Bronchial smooth muscle cell (primary cell): ENCODE measurements at places on chromosomes 3 and 15. TPM values are rescaled to one million over a fixed set of nuclear protein-coding genes. Genes with fewer than 3 reads are reported as not detected.

SYNPR gene
- not detected in 2 replicates for total RNA-seq

LSAMP gene
- 10.7 and 15.8 TPM in 2 replicates for total RNA-seq

A4GNT gene
- not detected in 2 replicates for total RNA-seq

GOLGA8S gene
- under 0.01 and 0.09 TPM in 2 replicates for total RNA-seq

RMDN3 gene
- 15.0 and 17.4 TPM in 2 replicates for total RNA-seq

OXNAD1 gene
- 5.7 and 7.2 TPM in 2 replicates for total RNA-seq

GHSR gene
- not detected in 2 replicates for total RNA-seq

SLC6A1 gene
- total RNA-seq, result not detected in 2 replicates

CHRD gene
- total RNA-seq, result 1.1 and 6.1 TPM in 2 replicates

ROBO2 gene
- total RNA-seq, result 0.17 and 0.95 TPM in 2 replicates

CCDC54 gene
- not detected in 2 replicates for total RNA-seq

DLL4 gene
- under 0.01 and 0.16 TPM in 2 replicates for total RNA-seq

SPTSSB gene
- total RNA-seq, result under 0.01 and 0.09 TPM in 2 replicates

SLC24A1 gene
- total RNA-seq, result 3.5 and 4.1 TPM in 2 replicates

MESP2 gene
- 0.52 and 1.9 TPM in 2 replicates for total RNA-seq

SATB1 gene
- total RNA-seq, result 12.1 and 15.2 TPM in 2 replicates

SPATA12 gene
- total RNA-seq, result under 0.01 TPM in 1 of 2 replicates, not detected in the other

NEK10 gene
- 16.7 and 41.3 TPM in 2 replicates for total RNA-seq
